T-helper 9 cell (primary cell): ENCODE measurements at places on chromosomes 3 and 15.

DNA sequence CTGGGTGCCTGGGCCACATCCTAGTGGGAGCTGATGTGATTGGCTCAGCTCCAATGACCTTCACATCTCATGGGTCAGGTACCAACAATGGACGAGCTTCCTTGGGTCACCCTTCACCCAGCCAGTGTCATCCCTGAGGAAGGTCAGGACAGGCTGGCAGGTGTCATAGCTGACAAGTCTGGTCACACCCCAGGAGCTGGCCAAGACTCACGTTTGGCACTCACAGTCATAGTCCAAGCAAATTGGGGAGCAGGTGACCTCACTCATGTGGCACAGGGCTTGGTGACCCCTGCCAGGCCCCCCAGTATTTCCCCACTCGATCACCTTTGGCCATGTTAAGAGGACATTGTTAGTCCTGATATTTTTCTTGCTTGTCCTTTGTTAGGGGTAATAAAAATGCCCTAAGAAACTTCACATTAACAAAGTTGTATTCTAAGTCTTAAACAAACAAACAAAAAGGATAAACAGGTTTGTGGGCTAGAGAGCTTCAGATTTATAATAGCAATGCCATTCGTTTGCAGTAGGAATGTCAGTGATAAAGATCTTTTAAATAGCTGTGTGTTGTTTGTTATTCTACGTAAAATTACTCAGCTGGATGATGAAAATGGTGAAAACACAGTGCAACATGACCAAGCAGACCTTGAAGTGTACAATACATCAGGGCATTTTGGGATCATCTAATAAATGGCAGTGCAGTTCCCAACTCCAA is 79.5 kb upstream of the POMGNT2 start:
- no peak for DNase-seq

DNA sequence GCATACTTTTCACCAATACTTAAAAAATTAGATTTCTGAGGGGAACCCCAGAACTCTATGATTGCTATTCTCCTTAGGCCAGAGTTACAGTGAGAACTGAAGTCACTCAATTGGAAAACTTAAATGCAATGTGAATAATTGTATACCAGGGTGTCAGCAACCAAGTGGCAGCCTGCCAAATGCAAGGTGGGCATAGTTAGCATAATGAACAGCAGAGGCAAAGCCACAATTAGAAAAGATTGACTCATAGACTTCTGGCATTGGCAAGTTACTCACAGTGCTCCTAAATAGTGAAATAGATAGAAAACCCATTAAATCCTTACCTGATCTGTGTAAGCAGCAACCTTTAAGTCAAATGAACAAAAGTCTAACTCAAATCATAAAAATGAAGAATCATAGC is 94.9 kb downstream of the BCHE start:
- DNase-seq, result no peak

GRCh38 chr3:12139111-12139511 is 19.6 kb downstream of the TIMP4 start:
- no peak for DNase-seq

GRCh38 chr3:13338996-13339395 is 81.1 kb downstream of the NUP210 start:
- no peak for DNase-seq

- DNase-seq, result no peak
Measured at GRCh38 chr3:21613372-21614070, 137.5 kb downstream of the ZNF385D start.

DNA sequence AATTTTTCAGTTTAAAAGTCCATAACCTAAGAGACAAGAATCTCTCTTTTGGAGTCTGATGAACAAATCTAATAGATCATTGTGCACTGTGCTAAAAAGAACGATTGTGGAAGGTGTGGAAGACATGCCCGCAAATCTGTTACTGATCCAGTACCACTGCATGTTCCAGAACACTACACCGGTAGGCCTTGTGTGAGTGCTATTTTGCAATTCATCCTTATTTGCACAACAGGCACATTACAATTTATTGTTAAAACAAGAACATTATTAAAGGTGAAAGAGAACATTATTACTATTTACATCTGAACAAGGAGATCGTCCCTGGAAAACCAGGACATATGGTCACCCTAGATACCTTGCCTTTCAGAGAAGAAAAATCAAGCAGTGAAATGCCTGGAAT is 205.7 kb upstream of the NECTIN3 start:
- DNase-seq, result no peak

DNA sequence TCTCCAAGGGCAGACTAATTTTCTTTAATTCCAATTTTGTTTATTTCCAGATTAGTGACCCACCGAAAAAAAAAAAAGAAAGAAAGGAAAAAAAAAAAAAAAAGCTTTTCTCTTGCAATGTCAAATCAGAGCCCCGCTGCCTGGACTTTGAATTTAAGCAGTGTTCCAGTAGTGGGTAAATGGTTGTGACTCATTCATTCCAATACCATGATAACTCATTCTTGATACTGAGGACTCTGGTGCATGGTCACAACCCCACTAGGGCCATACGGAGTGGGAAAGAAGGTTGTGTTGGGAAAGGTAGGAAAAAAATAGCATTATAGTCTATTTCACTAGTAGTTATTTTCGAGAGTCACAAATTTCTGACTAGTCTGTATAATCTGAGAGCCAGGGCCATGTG is 59.1 kb upstream of the COL8A1 start:
- DNase-seq, result no peak

DNA sequence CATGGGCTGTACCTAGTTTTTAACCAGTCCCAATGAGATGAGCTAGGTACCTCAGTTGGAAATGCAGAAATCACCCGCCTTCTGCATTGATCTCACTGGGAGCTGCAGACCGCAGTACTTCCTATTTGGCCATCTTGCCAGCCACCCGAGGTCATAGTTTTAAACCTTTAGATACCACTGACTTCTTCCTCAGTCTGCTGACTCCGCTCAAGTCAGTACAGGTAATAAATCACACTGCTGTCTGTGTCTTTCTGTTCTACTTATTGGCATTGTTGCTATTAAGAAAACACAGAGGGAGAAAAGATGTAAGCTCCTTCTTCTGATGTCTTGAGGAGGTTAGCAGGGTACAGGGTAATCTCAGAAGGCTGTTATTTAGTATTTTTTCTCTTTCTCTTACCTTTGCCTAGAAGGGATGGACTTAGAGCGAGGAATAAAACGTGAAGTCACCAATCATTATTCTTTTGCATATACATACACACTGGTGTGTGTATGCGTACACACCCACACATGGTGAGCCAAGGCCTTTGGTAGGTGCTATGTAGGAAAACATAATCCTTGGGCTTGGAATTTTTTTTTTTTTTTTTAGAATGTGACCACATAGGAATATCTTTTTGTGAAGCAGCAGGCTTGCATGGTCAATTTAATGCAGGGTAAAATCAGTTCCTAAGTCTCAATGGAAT is 197.2 kb downstream of the EDEM1 start:
- no peak for DNase-seq

DNA sequence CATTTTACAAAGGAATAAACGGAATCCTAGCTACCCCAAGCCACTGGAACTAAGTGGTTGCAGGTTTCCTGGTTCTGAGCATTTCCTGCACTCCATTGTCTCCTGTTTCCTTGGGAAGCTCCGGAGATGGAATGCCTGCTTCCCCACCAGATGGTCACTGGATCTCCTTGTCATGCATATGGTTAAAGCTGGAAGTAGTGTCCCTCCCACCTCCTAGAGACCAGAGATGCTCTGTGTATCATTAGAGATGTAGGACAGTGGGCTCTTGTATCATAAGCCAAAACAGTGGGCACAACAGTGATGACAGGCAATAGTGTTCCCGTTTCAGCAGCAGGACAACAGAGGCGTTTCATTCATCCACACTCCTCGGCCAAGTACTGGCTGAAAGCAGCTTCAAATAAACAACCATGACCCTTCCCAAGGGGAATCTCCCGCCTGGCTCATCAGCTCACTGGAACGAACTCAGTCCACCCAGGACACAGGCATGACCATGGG is 136.2 kb upstream of the EIF1B start:
- no peak for DNase-seq

DNA sequence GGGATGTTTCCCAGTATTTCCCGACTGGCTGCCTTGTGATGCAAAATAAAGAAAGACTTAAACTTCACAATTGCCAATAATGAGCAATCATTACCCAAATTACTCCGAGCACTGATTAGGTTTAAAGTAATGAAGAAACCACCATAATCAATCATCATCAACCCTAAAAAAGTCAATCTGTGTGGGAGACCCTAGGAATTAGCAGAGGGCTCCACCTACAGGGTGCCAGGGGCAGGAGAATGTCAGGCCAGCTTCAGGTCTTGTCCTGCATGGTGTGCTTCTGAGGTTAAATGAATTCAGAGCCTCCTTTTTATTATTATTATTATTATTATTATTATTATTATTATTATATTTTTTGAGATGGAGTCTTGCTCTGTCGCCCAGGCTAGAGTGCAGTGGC is 478.0 kb upstream of the ARRDC4 start:
- no peak for DNase-seq

GRCh38 chr3:142888481-142889211 is at the start of gene PCOLCE2:
Gene PCOLCE2, minus strand, starts transcription at chr3:142889083. Its CDS starts 187 bp downstream, at chr3:142888896.
- no peak for DNase-seq

GRCh38 chr3:185786956-185787877 is 37.6 kb downstream of the IGF2BP2 start:
- DNase-seq, result no peak

- DNase-seq, result no peak
Measured at GRCh38 chr15:80115021-80115420, 37.8 kb upstream of the FAH start.

- no peak for DNase-seq
Measured at GRCh38 chr3:69739204-69740102, at the start of gene MITF. Gene MITF, plus strand, starts transcription at chr3:69739464. Its CDS starts 134 bp downstream, at chr3:69739598.

DNA sequence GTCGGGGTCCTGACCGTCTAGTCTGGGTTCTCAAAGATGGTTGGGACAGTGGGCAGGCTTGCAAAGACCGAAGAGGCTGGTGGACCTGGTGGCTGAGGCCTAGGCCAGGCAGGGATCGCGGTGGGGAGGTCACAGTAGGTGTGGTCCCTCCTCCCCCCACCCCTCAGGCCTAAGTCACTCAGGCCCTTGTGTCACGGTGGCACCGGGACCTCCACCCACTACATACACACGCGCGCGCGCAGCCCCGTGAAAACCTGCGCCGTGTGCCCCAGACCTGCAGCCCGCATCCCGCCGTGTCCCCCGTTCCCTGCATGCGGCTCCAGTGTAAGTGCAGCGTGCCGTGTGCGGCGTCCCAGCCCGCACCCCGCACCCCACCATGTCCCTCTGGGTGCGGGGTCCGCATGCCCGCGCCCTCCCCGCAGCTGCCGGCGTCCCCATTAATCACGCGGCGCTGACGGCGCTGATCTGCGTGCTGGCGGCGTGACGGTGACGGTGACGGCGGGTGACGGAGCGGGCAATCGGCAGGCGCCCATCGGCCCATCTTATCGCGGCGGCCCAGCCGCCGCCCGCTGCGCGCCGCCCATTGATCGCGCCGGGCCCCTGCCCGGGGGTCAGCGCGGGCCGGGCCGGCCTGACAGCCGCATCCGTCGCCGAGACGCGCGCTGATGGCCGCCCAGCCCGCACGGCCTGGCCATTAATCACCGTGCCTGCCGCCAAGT is 24.4 kb downstream of the SEC61A1 start:
- peak; percentile 37 for DNase-seq

DNA sequence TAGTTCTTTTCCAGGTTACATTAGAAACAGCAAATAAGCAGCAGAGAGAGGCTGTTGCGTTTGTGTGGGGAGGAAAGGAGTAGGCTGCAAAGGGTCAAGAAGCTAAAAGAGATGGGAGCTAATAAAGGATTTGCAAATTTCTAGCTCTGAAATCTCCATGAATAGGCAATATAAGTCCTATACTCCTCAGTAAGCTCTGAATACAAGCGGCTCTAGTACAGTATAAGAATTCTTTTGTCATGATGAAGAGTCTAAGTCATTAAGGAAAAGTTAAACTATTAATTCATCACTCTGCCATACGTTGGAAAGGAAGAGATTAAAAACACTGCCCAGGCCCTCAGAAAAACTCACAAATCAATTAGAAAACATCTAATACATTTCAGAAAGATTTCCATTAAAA is 59.3 kb downstream of the CEP152 start:
- no peak for DNase-seq

DNA sequence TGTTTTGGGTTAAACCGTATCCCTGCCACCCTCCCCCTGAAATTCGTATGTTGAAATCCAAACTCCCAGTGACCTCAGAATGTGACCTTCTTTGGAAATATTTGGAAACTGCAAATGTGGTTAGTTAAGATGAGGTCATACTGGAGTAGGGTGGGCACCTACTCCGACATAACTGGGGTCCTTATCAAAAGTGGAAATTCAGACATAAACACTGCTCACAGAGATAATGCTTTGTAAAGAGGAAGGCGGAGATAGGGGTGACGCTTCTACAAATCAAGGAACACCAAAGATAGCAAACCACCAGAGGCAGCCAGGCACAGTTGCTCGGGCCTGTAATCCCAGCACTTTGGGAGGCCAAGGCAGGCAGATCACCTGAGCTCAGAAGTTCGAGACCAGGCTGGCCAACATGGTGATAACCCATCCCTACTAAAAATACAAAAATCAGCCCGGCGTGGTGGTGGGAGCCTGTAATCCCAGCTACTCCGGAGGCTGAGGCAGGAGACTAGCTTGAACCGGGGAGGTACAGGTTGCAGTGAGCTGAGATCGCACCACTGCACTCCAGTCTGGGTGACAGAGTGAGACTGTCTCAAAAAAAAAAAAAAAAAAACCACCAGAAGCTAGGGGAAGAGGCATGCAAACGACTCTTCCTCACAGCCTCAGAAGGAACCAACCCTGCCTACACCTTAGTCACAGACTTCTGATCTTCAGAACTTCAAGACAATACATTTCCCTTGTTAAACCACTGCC is 51.1 kb upstream of the CHD2 start:
- peak; percentile 9 for DNase-seq

DNA sequence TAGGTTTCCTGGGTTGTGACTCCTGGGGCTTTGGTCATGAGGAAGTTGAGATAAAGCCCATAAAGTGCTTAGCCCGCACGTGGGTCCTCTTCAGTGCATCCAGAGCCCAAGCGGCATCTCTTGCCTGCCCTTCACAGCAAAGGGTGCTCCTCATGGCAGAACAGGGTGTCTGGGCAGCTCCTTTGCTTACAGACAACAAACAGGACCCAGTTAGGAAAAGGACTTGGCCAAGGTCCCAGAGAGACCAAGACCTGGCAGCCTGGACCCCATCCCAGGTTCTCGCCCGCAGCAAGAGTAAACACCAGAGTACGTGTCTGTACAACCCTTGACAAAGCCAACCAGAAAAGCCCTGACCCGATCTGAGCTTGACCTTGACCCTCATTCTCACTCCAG is 27.0 kb downstream of the ALS2CL start:
- DNase-seq, result no peak

- DNase-seq, result no peak
Measured at GRCh38 chr3:38369186-38369585, 22.6 kb downstream of the XYLB start.

GRCh38 chr3:49359623-49360022 is 1.5 kb upstream of the GPX1 start:
- DNase-seq, result no peak

DNA sequence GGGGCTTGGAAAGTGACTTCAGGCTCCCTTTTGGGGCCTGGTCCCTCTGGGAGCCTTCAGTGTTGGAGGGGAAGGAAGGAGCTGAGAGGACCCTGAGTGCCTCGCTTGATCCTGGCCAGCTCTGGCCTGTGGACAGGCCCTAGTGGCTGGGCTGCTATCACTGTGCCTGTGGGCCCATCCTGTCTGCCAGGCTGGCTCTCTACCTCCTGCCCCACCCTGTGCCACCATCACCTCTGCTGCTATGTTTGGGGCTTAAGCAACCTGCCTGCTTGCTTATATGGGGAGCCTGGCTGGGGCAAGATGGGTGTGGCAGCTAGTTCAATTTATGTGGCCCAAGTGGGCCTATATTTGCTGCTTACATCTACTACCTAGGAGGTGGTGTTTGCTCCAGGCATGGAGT is 7.1 kb downstream of the TEX264 start:
- DNase-seq, result no peak

- no peak for DNase-seq
Measured at GRCh38 chr3:33663042-33663441, 55.0 kb downstream of the CLASP2 start.
